Right lobe of liver (tissue), 6 donors: ENCODE measurements at places on chromosomes 12 and 14. TPM values are rescaled to one million over a fixed set of nuclear protein-coding genes. Genes with fewer than 3 reads are reported as not detected.
A peak's percentile ranks its signal among the peaks of the same experiment; 100 is the strongest.

DNA sequence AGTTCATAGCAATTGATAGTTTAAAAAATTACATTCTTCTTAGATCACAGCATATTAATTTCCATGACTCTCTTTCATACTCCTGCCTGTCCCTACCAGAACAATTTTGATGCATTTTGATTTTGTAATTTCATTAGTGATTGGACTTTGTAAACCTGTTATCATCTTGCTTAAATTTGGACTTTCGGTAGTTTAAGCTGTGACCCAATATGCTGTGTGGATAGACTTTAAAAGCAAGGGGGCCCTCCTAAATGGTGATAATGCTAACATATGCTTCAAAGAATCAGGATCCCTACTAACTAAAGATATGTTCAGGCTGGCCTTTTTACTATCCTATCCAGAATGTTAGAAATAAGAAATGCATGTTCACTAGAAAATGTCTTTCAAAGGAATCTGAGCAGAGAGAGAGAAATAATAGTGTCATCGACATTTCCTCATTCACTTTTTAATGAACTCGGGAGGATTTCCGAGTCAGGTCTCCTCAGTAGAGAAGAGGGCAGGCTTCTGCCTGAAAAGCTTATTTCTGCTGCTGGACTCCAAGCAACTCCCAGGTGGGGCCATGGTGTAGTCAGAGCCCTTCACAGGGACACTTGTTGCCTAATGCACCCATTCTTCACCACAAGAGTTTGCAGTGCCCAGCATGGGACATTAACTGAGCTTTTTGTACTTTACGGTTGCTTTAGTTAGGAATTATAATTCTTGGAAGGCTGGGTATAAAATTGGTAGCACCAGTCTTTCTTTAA, 16.7 kb downstream of the SLC38A4 start:
- no peak for DNase-seq
- H3K27ac ChIP-seq = peak overlapping the region; percentile 56
- H3K4me3 ChIP-seq = no peak overlapping the region
- H3K4me1 ChIP-seq = peaks cover 24% of the 10 kb centered on the region
- no peaks in the 10 kb centered on the region for H3K27me3 ChIP-seq
- H3K36me3 ChIP-seq = no peaks in the 10 kb centered on the region

- no peaks in the 10 kb centered on the region for H3K4me1 ChIP-seq
- no peaks in the 10 kb centered on the region for H3K27me3 ChIP-seq
- no peak overlapping the region for H3K27ac ChIP-seq
- H3K4me3 ChIP-seq = no peak overlapping the region
- H3K36me3 ChIP-seq = no peaks in the 10 kb centered on the region
- DNase-seq = no peak
These were observed 37.5 kb upstream of the SLC2A3 start for GRCh38 chr12:7973457-7973825.

GRCh38 chr12:21566223-21566906, 38.3 kb downstream of the GYS2 start:
- H3K27ac ChIP-seq = peak overlapping the region; percentile 86
- H3K27me3 ChIP-seq = no peaks in the 10 kb centered on the region
- no peak for DNase-seq
- no peaks in the 10 kb centered on the region for H3K36me3 ChIP-seq
- peak overlapping the region; percentile 6 for H3K4me3 ChIP-seq

DNA sequence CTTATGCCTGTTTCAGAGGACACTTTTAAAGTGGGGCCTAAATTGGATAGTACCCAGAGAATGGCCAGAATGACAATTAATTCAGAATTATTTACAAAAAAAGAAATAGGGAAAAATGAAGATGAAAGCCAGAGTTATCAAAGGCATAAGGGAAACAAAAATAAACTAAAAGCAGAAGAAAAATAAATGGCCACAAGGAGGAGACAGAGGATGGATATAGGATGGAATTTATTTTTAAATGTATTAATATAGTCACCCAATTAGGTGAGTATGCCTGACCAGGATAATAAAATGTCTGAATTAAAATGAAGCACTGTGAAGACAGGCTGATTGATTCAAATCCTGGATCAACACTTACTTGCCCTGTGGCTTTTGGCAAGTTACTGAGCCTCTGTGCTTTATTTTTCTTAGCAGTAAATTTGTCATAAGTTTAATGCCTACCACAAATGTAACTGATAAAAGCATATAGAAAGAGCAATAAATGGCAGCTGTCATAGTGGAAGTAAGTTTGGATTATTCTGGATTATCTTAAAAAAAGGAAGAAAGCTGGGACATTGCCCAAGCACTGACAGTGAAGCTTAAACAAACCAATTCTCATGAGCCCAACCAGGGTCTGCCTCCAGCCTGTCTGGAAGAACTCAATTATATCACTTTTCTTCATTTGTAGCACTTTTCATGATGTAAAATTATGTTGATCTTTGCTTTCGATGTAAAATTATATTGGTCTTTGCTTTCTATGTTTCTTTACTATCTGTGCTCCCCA, 3.5 kb downstream of the CLEC9A start:
- no peak overlapping the region for H3K4me3 ChIP-seq
- no peaks in the 10 kb centered on the region for H3K27me3 ChIP-seq
- no peaks in the 10 kb centered on the region for H3K36me3 ChIP-seq
- H3K4me1 ChIP-seq = no peaks in the 10 kb centered on the region

DNA sequence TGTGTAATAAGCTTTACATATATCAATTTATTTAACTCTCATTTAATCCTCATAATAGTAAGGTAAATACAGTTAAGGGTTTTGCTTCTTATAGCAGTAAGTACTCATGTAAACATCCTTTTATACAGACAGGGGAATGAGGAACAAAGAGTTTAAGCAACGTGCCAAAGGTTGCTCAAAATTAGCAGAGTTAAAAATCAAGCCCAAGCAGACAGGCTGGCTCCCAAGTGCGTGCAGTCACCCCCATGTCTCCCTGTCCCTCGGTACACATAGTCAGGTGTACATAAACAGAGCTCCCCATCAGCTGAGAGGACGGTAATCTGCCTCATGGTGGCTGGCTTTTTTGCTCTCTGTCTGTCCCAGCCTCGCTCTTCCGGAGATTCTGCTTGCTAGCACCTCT, 126.4 kb downstream of the DERA start:
- no peaks in the 10 kb centered on the region for H3K36me3 ChIP-seq
- no peak overlapping the region for H3K27ac ChIP-seq
- H3K4me1 ChIP-seq = no peaks in the 10 kb centered on the region
- H3K27me3 ChIP-seq = no peaks in the 10 kb centered on the region
- no peak overlapping the region for H3K4me3 ChIP-seq
- DNase-seq = no peak

DNA sequence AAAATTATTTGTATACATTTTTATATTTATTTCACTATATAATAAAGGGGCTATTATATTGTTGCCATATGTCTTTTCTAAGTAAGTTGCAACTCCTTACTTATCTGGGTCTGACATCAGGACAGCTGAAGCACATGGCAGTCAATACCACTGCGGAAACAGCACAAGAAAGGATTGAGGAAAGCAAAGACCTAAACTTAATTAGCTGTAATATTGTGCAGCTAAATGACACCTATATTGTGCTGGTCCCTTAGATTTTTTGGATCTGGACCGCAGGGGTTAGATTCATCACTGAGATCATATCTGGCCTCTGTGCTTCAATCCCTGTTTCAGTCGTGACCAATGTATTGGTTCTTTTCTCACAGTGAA, 359.6 kb upstream of the DIO2 start:
- no peaks in the 10 kb centered on the region for H3K4me1 ChIP-seq
- H3K4me3 ChIP-seq = no peak overlapping the region
- H3K27ac ChIP-seq = no peak overlapping the region
- H3K36me3 ChIP-seq = no peaks in the 10 kb centered on the region

- DNase-seq = no peak
- peaks cover 9% of the 10 kb centered on the region for H3K4me1 ChIP-seq
- peak within 1 kb of the TSS; percentile 46 for H3K4me3 ChIP-seq
- no peaks in the 10 kb centered on the region for H3K36me3 ChIP-seq
- H3K27ac ChIP-seq = no peak within 1 kb of the TSS
These were observed at the start of gene ENO2 for GRCh38 chr12:6914246-6914946. ENO2 (plus strand) TSS chr12:6914580; CDS start chr12:6915833, 1,253 bp downstream.

DNA sequence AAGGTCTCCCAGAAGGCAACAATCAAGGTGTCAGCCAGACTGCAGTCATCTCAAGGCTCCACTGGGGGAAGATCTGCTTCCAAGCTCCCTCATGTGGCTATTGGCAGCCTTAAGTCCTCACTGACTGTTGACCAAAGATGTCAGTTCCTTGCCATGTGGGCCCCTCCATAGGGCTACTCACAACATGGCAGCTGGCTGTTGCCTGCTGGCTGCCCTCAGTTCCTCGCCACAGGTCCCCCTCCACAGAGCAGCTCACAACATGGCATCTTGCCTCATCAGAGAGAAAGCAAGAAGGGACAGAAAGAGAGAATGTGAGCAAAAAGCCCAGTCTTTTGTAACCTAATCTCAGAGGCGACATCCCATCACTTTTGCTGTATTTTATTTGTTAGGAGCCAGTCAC, 34.4 kb upstream of the EGLN3 start:
- H3K4me1 ChIP-seq = no peaks in the 10 kb centered on the region
- H3K27me3 ChIP-seq = no peaks in the 10 kb centered on the region
- H3K36me3 ChIP-seq = no peaks in the 10 kb centered on the region
- no peak overlapping the region for H3K4me3 ChIP-seq
- H3K27ac ChIP-seq = no peak overlapping the region
- no peak for DNase-seq

DNA sequence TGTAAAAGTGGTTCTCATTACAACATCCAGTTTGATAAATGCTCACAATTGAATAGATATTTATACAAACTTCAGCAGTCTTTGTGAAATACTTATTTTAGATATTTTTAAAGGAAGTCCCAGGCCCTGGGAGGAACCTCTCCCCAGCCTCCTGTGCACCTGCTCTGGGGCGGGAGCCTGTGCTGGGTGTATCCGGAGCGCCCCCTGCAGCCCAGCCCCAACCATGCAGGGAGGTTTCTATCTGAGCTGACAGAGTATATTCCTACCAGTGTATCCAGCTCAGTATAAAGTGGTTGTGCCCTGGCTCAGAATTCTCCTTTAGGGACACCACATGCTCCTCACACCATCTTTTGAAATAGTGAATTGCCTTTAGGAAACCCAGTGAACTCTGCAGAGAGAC, 851.8 kb downstream of the TMEM121 start:
- no peaks in the 10 kb centered on the region for H3K4me1 ChIP-seq
- H3K27me3 ChIP-seq = no peaks in the 10 kb centered on the region
- no peak for DNase-seq
- no peak overlapping the region for H3K4me3 ChIP-seq

The SLC6A13 gene
- total RNA-seq = 6.6 TPM

The SDSL gene
- total RNA-seq = 39.6 TPM
